ENCODE measurements at places on chromosomes 13 and 19.

DNA sequence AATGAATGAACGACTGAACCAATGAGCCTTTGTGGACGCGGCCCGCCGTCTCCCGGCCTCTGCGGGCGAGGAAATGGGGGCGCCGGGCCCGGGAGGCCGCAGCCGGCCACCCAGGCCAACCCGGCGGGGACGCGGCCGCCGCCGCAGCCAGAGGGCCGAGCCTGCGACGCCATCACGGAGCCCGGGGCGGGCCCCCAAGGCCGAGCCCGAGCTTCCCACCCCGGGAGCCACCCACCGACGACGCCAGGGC lies 216 bp downstream of the SUGP2 start:
- H3K4me3 ChIP-seq, result peak overlapping the region; percentile 70
- 0 out of 2 replicates have a peak, but pooled peaks cover 5% of the 10 kb centered on the region for H3K36me3 ChIP-seq
- peaks cover 3% of the 10 kb centered on the region for H3K4me1 ChIP-seq
- DNase-seq, result no peak
- peak overlapping the region; percentile 59 for H3K27ac ChIP-seq

DNA sequence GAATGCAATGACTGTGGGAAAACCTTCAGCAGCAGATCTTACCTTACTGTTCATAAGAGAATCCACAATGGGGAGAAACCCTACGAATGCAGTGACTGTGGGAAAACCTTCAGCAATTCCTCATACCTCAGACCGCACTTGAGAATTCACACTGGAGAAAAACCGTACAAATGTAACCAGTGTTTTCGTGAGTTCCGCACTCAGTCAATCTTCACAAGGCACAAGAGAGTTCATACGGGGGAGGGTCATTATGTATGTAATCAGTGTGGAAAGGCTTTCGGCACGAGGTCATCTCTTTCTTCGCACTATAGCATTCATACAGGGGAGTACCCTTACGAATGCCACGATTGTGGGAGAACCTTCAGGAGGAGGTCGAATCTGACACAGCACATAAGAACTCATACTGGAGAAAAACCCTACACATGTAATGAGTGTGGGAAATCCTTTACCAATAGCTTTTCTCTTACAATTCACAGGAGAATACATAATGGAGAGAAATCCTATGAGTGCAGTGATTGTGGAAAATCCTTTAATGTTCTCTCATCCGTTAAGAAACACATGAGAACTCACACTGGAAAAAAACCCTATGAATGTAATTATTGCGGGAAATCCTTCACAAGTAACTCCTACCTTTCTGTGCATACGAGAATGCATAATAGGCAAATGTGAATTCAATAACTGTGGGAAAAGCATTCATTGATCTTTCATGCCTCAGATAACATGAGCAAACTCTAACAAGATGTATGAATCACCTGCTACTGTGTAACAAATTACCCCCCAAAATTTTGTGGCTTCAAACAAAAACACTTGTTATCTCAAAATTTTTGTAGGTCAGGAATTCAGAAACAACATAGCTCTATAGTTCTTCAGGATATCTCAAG lies 13.8 kb downstream of the ZNF557 start:
- no peak overlapping the region for H3K27ac ChIP-seq
- H3K27me3 ChIP-seq, result no peaks in the 10 kb centered on the region
- no peaks in the 10 kb centered on the region for H3K4me1 ChIP-seq
- DNase-seq, result no peak

- H3K27me3 ChIP-seq, result no peaks in the 10 kb centered on the region
- no peak for DNase-seq
- no peaks in the 10 kb centered on the region for H3K4me1 ChIP-seq
- no peak overlapping the region for H3K27ac ChIP-seq
- H3K4me3 ChIP-seq, result no peak overlapping the region
- H3K36me3 ChIP-seq, result no peaks in the 10 kb centered on the region
These were observed 47.9 kb upstream of the INTS6 start for GRCh38 chr13:51500687-51501086.

DNA sequence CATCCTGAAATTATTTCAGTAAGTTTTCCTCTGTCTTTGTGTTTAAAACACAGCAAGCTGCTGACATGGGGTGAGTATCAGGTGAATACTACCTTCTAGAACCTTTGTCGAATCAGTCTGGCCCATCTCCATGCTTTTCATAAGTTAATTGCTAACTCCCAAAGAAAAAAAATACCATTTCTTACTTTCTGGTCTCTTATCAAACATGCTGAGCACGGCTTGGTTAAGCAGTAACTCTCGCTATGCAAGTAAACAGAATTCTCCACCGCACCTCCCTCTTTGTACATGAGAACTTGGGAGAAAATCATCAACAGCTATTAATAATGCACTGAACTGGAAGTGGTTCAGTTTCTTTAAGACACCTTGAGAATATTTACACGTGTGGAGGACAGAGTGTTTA lies 88.6 kb downstream of the FGF9 start:
- no peak overlapping the region for H3K27ac ChIP-seq
- DNase-seq, result no peak
- no peaks in the 10 kb centered on the region for H3K36me3 ChIP-seq
- H3K4me1 ChIP-seq, result no peaks in the 10 kb centered on the region
- H3K4me3 ChIP-seq, result no peak overlapping the region

DNA sequence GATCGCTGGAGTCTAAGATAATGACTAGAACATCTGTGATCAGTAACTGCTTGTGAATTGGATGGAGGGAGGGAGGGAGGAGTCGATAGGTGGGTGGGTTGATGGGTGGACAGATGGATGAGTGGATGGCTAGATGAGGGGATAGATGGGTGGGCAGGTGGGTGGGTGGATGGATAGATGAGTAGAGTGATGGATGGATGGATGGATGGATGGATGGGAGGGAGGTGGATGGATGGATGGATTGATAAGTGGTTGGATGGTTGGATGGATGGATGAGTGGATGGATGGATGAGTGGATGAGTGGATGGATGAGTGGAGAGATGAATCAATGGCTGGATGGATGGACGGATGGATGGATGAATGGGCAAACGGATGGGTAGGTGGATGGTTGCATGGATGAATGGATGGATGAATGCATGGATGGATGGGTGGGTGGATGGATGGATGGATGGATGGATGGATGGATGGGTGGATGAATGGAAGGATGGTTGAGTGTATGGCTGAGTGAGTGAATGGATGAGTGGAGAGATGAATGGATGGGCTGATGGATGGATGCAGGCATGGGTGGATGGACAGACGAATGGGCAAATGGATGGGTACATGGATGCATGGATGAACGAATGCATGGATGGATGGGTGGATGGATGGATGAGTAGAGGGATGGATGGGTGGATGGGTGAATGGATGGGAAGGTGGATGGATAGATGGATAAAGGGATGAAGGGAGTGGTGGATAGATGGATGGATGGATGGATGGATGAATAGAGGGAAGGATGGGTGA lies 44.0 kb upstream of the NFIC start:
- no peaks in the 10 kb centered on the region for H3K36me3 ChIP-seq
- H3K4me3 ChIP-seq, result no peak overlapping the region
- H3K27me3 ChIP-seq, result peaks cover 67% of the 10 kb centered on the region
- DNase-seq, result no peak
- H3K4me1 ChIP-seq, result no peaks in the 10 kb centered on the region
- no peak overlapping the region for H3K27ac ChIP-seq

DNA sequence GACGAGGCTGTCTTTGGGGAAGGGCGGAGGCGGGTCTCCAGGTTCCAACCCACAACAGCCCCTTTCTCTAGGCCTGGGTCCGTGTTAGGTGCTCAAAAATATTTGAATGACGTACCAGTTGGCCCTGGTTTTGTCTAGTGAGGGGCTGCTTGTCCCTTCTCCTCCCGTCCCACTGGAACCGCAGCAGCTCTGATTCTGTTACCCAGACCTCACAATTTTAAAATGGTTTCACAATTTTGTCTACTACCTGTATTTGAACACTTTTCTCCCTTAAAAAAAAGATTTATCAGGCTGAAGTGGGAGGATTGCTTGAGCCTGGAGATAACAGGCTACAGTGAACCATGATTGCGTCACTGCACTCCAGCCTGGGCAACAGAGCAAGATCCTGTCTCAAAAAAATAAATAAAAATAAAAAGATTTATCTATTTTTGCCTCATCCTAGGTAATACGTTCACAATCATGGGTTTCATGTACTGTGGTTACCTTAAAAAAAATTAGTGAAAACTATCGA lies 1.3 kb upstream of the IRF2BP1 start:
- peaks cover 11% of the 10 kb centered on the region for H3K4me1 ChIP-seq
- H3K27me3 ChIP-seq, result no peaks in the 10 kb centered on the region
- no peak for DNase-seq
- peak overlapping the region; percentile 50 for H3K27ac ChIP-seq

GRCh38 chr13:110229905-110230563 lies 76.9 kb downstream of the COL4A1 start:
- H3K4me1 ChIP-seq, result no peaks in the 10 kb centered on the region
- no peaks in the 10 kb centered on the region for H3K27me3 ChIP-seq
- H3K27ac ChIP-seq, result no peak overlapping the region

DNA sequence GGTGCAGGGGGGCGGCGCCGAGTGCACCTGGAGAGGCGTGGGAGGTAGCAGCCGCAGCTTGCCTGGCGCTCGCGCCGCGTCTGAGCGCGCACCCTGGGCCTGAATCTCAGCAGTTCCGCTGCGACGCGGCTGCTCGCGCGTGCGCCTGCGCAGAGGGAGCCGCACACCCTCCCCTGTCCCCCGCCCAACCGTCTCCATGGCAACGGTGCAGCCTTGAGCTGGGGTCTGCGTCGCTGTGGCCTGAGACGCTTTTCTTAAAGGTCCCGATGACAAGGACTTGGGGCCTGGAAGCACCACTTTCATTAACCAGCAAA lies at the start of gene PNMA8B:
TSS of gene PNMA8B (minus strand) at position 82 of the 314 bp plus-strand sequence. CDS start 402 bp downstream, outside the sequence.
- no peak within 1 kb of the TSS for H3K4me3 ChIP-seq
- DNase-seq, result peak; percentile 21
- no peaks in the 10 kb centered on the region for H3K4me1 ChIP-seq
- H3K27ac ChIP-seq, result no peak within 1 kb of the TSS
- peaks cover 93% of the 10 kb centered on the region for H3K27me3 ChIP-seq

DNA sequence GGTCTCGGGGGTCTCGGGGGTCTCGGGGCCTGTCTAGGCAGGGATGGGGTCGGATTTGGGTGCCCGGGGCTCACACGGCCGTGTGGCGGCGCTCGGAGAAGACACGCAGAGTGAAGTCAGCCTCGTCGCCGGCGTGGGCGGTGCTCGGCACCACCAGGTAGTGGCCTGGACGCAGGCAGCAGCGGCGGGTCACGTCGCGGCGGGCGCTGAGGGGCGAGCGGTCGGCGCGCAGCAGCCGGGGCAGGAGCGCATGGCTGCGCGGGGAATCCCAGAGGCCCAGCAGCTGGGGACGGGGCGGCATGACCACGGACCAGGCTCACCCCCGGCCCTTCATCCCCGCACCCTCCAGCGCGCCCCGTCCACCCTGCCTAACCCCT lies 8.2 kb downstream of the CAPN12 start:
- H3K4me1 ChIP-seq, result peaks cover 18% of the 10 kb centered on the region
- H3K4me3 ChIP-seq, result peak overlapping the region; percentile 45
- DNase-seq, result peak; percentile 21
- H3K27me3 ChIP-seq, result peaks cover 4% of the 10 kb centered on the region

DNA sequence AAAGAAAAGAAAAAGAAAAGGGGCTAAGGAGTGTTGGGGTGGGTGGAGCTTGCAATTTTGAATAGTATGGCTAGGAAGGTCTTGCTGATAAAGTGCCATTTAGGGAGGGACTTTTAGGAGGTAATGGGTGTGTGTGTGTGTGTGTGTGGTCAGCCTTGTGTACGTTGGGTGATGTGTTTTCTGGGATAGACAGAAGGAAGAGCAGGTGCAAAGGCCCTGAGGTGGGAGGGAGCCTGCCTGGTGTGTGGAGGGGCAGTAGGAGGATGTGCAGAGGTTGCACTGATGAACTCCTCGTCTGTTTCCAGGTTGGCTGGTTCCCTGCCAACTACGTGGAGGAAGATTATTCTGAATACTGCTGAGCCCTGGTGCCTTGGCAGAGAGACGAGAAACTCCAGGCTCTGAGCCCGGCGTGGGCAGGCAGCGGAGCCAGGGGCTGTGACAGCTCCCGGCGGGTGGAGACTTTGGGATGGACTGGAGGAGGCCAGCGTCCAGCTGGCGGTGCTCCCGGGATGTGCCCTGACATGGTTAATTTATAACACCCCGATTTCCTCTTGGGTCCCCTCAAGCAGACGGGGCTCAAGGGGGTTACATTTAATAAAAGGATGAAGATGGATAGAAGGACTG lies 30.5 kb upstream of the ADGRE1 start:
- H3K27ac ChIP-seq, result no peak overlapping the region
- no peak for DNase-seq
- H3K36me3 ChIP-seq, result peaks cover 11% of the 10 kb centered on the region

- H3K36me3 ChIP-seq, result no peaks in the 10 kb centered on the region
- no peak overlapping the region for H3K4me3 ChIP-seq
- H3K27ac ChIP-seq, result no peak overlapping the region
- H3K27me3 ChIP-seq, result no peaks in the 10 kb centered on the region
- no peak for DNase-seq
- no peaks in the 10 kb centered on the region for H3K4me1 ChIP-seq
These were observed 415.5 kb downstream of the FGF14 start for GRCh38 chr13:101986316-101986715.

All from MM.1S (cell line).